Subcutaneous preadipocyte (primary cell): ENCODE measurements at places on chromosomes 1 and 21. TPM values are rescaled to one million over a fixed set of nuclear protein-coding genes. Genes with fewer than 3 reads are reported as not detected.

The LINGO4 gene
- total RNA-seq = not detected in 2 replicates

The HES2 gene
- under 0.01 TPM in 1 of 2 replicates, not detected in the other for total RNA-seq

The NBPF8 gene
- 12.9 and 15.6 TPM in 2 replicates for total RNA-seq

The GJA9 gene
- under 0.01 TPM in 1 of 2 replicates, not detected in the other for total RNA-seq

The SH2D1B gene
- total RNA-seq = under 0.01 TPM in 2 replicates

The RGS8 gene
- total RNA-seq = not detected in 2 replicates

The GUCA2A gene
- total RNA-seq = not detected in 2 replicates

The KANK4 gene
- total RNA-seq = not detected in 2 replicates

The OLFML2B gene
- 26.8 and 39.5 TPM in 2 replicates for total RNA-seq

The LAMC1 gene
- total RNA-seq = 598 and 810 TPM in 2 replicates

The HES3 gene
- not detected in 2 replicates for total RNA-seq

The A3GALT2 gene
- not detected in 2 replicates for total RNA-seq

The MRPL9 gene
- 88.6 and 91.9 TPM in 2 replicates for total RNA-seq

The MARK1 gene
- 2.0 and 2.2 TPM in 2 replicates for total RNA-seq

The PLCH2 gene
- 0.20 TPM in 1 of 2 replicates, not detected in the other for total RNA-seq

The DPYD gene
- total RNA-seq = 51.4 and 76.4 TPM in 2 replicates

The TIE1 gene
- total RNA-seq = under 0.01 TPM in 2 replicates

The PLA2G2D gene
- total RNA-seq = not detected in 2 replicates

The XPR1 gene
- 29.0 and 30.7 TPM in 2 replicates for total RNA-seq

The FNDC10 gene
- total RNA-seq = 3.1 and 7.3 TPM in 2 replicates

The PCBP3 gene
- total RNA-seq = 15.1 and 42.6 TPM in 2 replicates

The GBP4 gene
- under 0.01 and 0.37 TPM in 2 replicates for total RNA-seq

The FAM131C gene
- total RNA-seq = under 0.01 and 0.37 TPM in 2 replicates

The NUP133 gene
- total RNA-seq = 28.3 and 37.5 TPM in 2 replicates

The KRTAP19-1 gene
- not detected in 2 replicates for total RNA-seq

The MLLT11 gene
- total RNA-seq = 0.73 and 0.78 TPM in 2 replicates

The LRRC71 gene
- total RNA-seq = 0.20 TPM in 1 of 2 replicates, not detected in the other

The UBL4B gene
- total RNA-seq = not detected in 2 replicates

The MTFR1L gene
- total RNA-seq = 33.1 and 37.7 TPM in 2 replicates

The RBP7 gene
- not detected in 2 replicates for total RNA-seq

The ZSCAN20 gene
- total RNA-seq = 7.7 and 8.8 TPM in 2 replicates

The GJA5 gene
- under 0.01 and 0.37 TPM in 2 replicates for total RNA-seq

The SPATA45 gene
- total RNA-seq = not detected in 2 replicates

The JUN gene
- total RNA-seq = 77.5 and 89.9 TPM in 2 replicates

The FOXO6 gene
- under 0.01 TPM in 1 of 2 replicates, not detected in the other for total RNA-seq

The FNBP1L gene
- total RNA-seq = 3.9 and 5.1 TPM in 2 replicates

The CCDC30 gene
- total RNA-seq = 1.4 and 1.5 TPM in 2 replicates

The SETSIP gene
- 0.20 and 0.37 TPM in 2 replicates for total RNA-seq

The FMO3 gene
- total RNA-seq = 0.20 and 0.37 TPM in 2 replicates

The GPR137B gene
- total RNA-seq = 11.1 and 15.4 TPM in 2 replicates

The TAS1R3 gene
- total RNA-seq = under 0.01 TPM in 2 replicates

The KHDRBS1 gene
- 42.6 and 52.2 TPM in 2 replicates for total RNA-seq

The F13B gene
- total RNA-seq = not detected in 2 replicates

The TMPRSS15 gene
- not detected in 2 replicates for total RNA-seq

The CLIC6 gene
- 0.20 and 0.73 TPM in 2 replicates for total RNA-seq

The SMIM1 gene
- total RNA-seq = 0.39 TPM in 1 of 2 replicates, not detected in the other

The TMPRSS2 gene
- total RNA-seq = not detected in 2 replicates

The LCE3E gene
- total RNA-seq = not detected in 2 replicates
